ENCODE measurements at places on chromosomes 6 and 20. TPM values are rescaled to one million over a fixed set of nuclear protein-coding genes. Genes with fewer than 3 reads are reported as not detected.

- H3K27me3 ChIP-seq: no peaks in the 10 kb centered on the region
- H3K4me1 ChIP-seq: no peaks in the 10 kb centered on the region
Measured at GRCh38 chr6:109237077-109237985, 142.0 kb downstream of the CEP57L1 start.

DNA sequence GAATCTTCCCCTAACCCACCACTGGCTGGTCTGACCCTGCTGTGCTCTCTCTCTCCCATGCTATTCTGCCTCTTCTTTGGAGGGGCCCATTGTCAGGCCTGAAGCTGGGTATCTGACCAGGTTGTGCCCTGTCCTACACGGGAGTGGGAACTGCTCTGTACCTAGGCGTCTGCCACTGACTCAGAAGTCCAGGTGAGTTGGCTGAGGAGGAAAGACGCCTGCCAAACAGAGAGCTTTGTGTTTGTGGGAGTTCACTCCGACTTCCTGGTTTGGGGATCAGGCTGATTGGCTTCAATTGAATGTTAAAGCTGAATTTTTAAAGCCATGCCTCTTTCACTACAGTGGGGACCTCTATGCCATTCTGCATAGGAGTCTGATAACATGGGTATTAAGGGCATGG, 136.0 kb downstream of the CCDC170 start:
- no peaks in the 10 kb centered on the region for H3K36me3 ChIP-seq
- no peak overlapping the region for H3K27ac ChIP-seq
- peaks cover 3% of the 10 kb centered on the region for H3K27me3 ChIP-seq
- DNase-seq: no peak

- H3K4me3 ChIP-seq: no peak overlapping the region
- H3K36me3 ChIP-seq: no peaks in the 10 kb centered on the region
- no peak overlapping the region for H3K27ac ChIP-seq
- H3K27me3 ChIP-seq: no peaks in the 10 kb centered on the region
- DNase-seq: no peak
Measured at GRCh38 chr6:5906842-5907241, 99.9 kb downstream of the NRN1 start.

GRCh38 chr20:400454-401275, 7.4 kb upstream of the RBCK1 start:
- no peak overlapping the region for H3K27ac ChIP-seq
- peaks cover 23% of the 10 kb centered on the region for H3K36me3 ChIP-seq
- H3K4me1 ChIP-seq: peaks cover 12% of the 10 kb centered on the region
- no peak overlapping the region for H3K4me3 ChIP-seq
- DNase-seq: no peak

DNA sequence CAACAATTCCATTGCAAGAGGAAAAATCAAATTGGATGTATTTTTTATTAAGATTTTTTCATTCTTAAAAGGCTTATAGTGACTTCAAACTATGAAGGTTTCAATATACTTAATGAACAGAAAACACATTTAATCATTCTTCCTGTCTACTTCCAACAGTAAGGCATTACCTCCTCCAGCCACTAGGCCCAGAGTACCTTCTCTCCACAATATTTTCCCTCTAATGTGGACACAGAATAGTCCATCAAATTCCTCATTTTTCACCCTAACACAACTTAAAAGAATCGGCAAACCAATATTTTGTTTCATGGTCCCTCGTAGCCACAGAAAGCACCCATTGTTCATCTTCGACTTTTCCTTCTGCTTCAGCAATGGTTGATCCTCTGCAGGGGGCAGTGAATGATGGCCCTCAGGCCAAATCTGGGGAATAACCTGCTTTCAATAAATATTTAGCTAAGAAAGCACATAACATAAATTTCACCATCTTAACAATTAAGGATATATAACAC, 335.4 kb upstream of the ID4 start:
- H3K27me3 ChIP-seq: no peaks in the 10 kb centered on the region
- H3K4me3 ChIP-seq: no peak overlapping the region
- H3K4me1 ChIP-seq: no peaks in the 10 kb centered on the region
- DNase-seq: no peak
- H3K36me3 ChIP-seq: no peaks in the 10 kb centered on the region

- no peak overlapping the region for H3K27ac ChIP-seq
- H3K27me3 ChIP-seq: no peaks in the 10 kb centered on the region
Measured at GRCh38 chr20:34943808-34944567, 11.6 kb downstream of the GSS start.

DNA sequence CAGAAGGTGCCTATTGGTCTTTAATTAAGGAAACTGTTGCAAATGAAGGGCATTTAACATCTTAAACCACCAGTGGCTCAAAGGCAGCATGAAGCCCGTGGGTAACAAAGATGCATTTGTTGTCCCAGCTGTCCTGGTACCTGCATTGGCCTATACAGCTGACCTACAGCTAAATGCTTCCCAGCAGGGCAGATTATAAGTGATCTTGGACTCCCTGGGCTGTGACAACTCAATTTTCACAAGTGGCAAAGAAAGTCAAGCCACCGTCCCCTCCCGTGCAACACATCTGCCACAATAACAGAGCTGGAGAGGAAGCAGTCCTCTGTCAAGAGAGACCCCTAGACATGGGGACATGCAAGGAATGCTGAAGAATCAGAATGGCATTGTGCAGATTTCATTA, 31.5 kb upstream of the EDN3 start:
- H3K4me1 ChIP-seq: no peaks in the 10 kb centered on the region
- H3K27ac ChIP-seq: no peak overlapping the region
- H3K27me3 ChIP-seq: peaks cover 17% of the 10 kb centered on the region
- DNase-seq: no peak
- H3K4me3 ChIP-seq: no peak overlapping the region

- no peaks in the 10 kb centered on the region for H3K36me3 ChIP-seq
- no peak overlapping the region for H3K4me3 ChIP-seq
- H3K4me1 ChIP-seq: no peaks in the 10 kb centered on the region
Measured at GRCh38 chr20:46252352-46253091, 55.8 kb downstream of the CDH22 start.

GRCh38 chr20:38108438-38108985, 56.6 kb downstream of the TGM2 start:
- H3K4me1 ChIP-seq: no peaks in the 10 kb centered on the region
- H3K36me3 ChIP-seq: no peaks in the 10 kb centered on the region
- no peak for DNase-seq
- no peaks in the 10 kb centered on the region for H3K27me3 ChIP-seq
- H3K27ac ChIP-seq: no peak overlapping the region

DNA sequence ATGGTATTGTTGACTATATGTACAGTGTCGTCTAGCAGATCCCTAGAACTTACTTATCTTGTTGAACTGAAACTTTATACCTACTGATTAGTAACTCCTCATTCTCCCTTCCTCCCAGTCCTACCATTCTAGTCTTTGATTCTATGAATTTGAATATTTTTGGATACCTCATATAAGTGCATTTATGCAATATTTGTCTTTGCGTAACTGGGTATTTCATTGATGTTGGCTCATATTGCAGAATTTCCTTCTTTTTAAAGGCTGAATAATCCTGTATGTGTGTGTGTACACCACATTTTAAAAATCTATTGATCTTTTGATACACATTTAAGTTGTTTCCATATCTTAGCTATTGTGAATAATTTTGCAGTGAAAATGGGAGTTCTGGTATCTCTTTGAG, 119.9 kb downstream of the SOX4 start:
- no peak overlapping the region for H3K27ac ChIP-seq
- H3K4me1 ChIP-seq: no peaks in the 10 kb centered on the region
- no peaks in the 10 kb centered on the region for H3K36me3 ChIP-seq
- no peaks in the 10 kb centered on the region for H3K27me3 ChIP-seq
- no peak overlapping the region for H3K4me3 ChIP-seq

- no peak overlapping the region for H3K27ac ChIP-seq
- DNase-seq: no peak
- no peaks in the 10 kb centered on the region for H3K4me1 ChIP-seq
- H3K36me3 ChIP-seq: no peaks in the 10 kb centered on the region
- peaks cover 2% of the 10 kb centered on the region for H3K27me3 ChIP-seq
Measured at GRCh38 chr6:100343316-100344077, 121.2 kb downstream of the SIM1 start.

- H3K4me3 ChIP-seq: no peak overlapping the region
- no peaks in the 10 kb centered on the region for H3K4me1 ChIP-seq
- H3K27me3 ChIP-seq: peaks cover 8% of the 10 kb centered on the region
- H3K36me3 ChIP-seq: no peaks in the 10 kb centered on the region
- DNase-seq: no peak
Measured at GRCh38 chr6:108748959-108749358, 99.3 kb upstream of the ARMC2 start.

- H3K27me3 ChIP-seq: no peaks in the 10 kb centered on the region
- peak overlapping the region; percentile 82 for H3K4me3 ChIP-seq
- peaks cover 35% of the 10 kb centered on the region for H3K4me1 ChIP-seq
- no peak for DNase-seq
- peaks cover 22% of the 10 kb centered on the region for H3K36me3 ChIP-seq
- H3K27ac ChIP-seq: peak overlapping the region; percentile 98
Measured at GRCh38 chr6:36593569-36594028, 563 bp upstream of the SRSF3 start.

GRCh38 chr6:39411465-39411864, 89.0 kb upstream of the KCNK16 start:
- DNase-seq: no peak
- no peak overlapping the region for H3K4me3 ChIP-seq
- no peaks in the 10 kb centered on the region for H3K36me3 ChIP-seq

- no peaks in the 10 kb centered on the region for H3K4me1 ChIP-seq
- no peak for DNase-seq
- no peak overlapping the region for H3K27ac ChIP-seq
- H3K36me3 ChIP-seq: no peaks in the 10 kb centered on the region
- H3K27me3 ChIP-seq: no peaks in the 10 kb centered on the region
Measured at GRCh38 chr6:8177721-8178120, 75.4 kb upstream of the EEF1E1 start.

GRCh38 chr6:148293181-148293995, 49.2 kb upstream of the SASH1 start:
- H3K27me3 ChIP-seq: no peaks in the 10 kb centered on the region
- no peak overlapping the region for H3K4me3 ChIP-seq
- no peak for DNase-seq
- no peaks in the 10 kb centered on the region for H3K4me1 ChIP-seq

DNA sequence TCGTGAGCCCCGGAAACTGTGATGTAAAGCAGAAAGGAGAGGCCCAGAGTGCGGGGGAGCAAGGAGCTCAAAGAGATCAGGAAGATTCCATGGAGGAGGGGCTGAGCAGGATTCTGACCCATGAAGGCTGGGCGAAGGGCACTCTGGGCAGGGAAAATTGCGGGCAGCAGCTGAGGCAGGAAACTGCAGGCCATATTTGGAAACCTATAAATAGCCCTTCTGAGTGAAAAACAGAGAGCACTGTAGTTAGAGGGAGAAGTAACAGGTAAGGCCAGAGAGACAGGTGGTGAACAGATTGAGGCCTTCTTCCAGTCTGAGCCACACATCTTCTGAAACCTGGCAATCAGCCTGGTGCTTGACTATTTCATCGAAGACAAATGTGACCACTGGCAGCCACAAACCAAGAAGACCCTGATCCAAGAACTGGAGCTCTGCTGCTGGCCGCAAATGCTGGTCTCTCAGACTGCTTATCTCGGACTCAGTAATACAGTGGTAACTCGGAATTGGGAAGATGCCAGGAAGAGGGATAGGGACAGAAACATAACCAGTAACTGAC, 14.1 kb upstream of the BEND3 start:
- no peaks in the 10 kb centered on the region for H3K27me3 ChIP-seq
- H3K4me3 ChIP-seq: no peak overlapping the region
- H3K36me3 ChIP-seq: no peaks in the 10 kb centered on the region
- DNase-seq: no peak
- H3K4me1 ChIP-seq: no peaks in the 10 kb centered on the region

DNA sequence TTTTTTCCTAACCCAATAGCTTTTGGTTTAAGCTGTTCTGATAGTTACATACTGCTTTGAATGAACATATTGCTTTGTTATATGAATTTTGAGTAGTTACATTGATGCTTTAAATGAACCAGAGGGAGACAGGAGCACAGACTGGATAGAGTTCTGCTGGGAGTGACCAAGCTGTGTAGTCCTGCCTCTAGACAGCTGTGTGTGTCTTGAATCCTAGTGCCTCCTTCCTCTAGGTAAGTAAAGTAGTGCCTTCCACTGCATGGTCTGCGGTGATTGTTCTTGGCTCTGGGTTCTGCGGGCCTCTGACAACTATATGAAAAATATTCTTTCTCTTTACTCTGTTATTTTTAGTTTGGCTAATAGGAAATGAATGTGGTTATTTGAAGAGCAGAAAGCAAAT, 46.0 kb upstream of the ADGRG6 start:
- H3K36me3 ChIP-seq: no peaks in the 10 kb centered on the region
- H3K27me3 ChIP-seq: no peaks in the 10 kb centered on the region
- DNase-seq: no peak
- H3K27ac ChIP-seq: no peak overlapping the region
- H3K4me3 ChIP-seq: no peak overlapping the region
- no peaks in the 10 kb centered on the region for H3K4me1 ChIP-seq

- no peaks in the 10 kb centered on the region for H3K36me3 ChIP-seq
- no peak overlapping the region for H3K4me3 ChIP-seq
- no peak overlapping the region for H3K27ac ChIP-seq
- no peaks in the 10 kb centered on the region for H3K27me3 ChIP-seq
- H3K4me1 ChIP-seq: no peaks in the 10 kb centered on the region
Measured at GRCh38 chr6:168638468-168639271, 197.7 kb downstream of the SMOC2 start.

- no peak overlapping the region for H3K4me3 ChIP-seq
- no peak for DNase-seq
- H3K27ac ChIP-seq: no peak overlapping the region
- peaks cover 20% of the 10 kb centered on the region for H3K36me3 ChIP-seq
- H3K27me3 ChIP-seq: no peaks in the 10 kb centered on the region
Measured at GRCh38 chr20:25304025-25304549, 56.2 kb downstream of the PYGB start.

DNA sequence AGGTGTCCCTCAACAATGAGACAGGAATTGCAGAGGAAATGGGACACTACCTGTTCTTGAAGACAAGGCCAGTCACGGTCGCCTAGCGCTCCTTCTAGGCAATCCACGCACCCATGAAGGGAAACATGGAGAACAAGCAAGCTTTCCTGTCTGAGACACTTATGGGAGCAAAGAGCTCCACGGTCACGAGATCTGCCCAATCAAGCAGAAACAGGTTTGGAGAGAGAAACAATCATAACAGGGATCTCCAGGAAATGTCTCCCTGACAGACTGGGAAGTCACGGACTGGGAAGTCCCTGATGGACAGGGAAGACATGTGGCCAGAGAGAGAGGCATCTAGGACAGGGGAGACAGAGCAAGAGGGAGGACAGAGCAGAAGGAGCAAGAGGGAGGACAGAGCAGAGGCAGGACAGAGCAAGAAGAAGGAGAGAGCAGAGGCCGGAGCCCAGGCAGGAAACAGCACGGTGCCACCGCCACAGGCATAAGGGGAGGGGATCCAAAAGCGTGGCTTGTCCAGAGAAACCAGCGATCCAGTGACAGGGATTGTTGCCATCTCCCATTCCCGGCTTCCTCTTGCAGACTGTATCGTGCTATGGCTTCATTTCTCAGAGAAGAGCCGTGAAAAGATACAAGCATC, 167.8 kb upstream of the ZNF337 start:
- no peak overlapping the region for H3K4me3 ChIP-seq
- H3K4me1 ChIP-seq: peaks cover 46% of the 10 kb centered on the region
- H3K36me3 ChIP-seq: no peaks in the 10 kb centered on the region

HLA-DRB1 gene
- polyA plus RNA-seq: 238 TPM

NDUFAF5 gene
- polyA plus RNA-seq: 17.8 TPM

LZTS3 gene
- 1.1 TPM for polyA plus RNA-seq

ADAT2 gene
- 1.7 TPM for polyA plus RNA-seq

E2F1 gene
- 0.76 TPM for polyA plus RNA-seq

LRRC1 gene
- 1.2 TPM for polyA plus RNA-seq

PSMB9 gene
- 704 TPM for polyA plus RNA-seq

SMLR1 gene
- not detected for polyA plus RNA-seq

NOX3 gene
- polyA plus RNA-seq: not detected

CYP24A1 gene
- 0.80 TPM for polyA plus RNA-seq

SASH1 gene
- not detected for polyA plus RNA-seq

DDX43 gene
- 3.6 TPM for polyA plus RNA-seq

LHFPL5 gene
- polyA plus RNA-seq: not detected

Measured in CD4-positive, CD25-positive, alpha-beta regulatory T cell (primary cell).